ENCODE measurements at places on chromosomes 1 and 21. TPM values are rescaled to one million over a fixed set of nuclear protein-coding genes. Genes with fewer than 3 reads are reported as not detected.

GRCh38 chr1:49190138-49190537 is 413.4 kb upstream of the BEND5 start:
- no peak for DNase-seq

- no peak for DNase-seq
Measured at GRCh38 chr1:238119861-238120260, 229.1 kb upstream of the ZP4 start.

DNA sequence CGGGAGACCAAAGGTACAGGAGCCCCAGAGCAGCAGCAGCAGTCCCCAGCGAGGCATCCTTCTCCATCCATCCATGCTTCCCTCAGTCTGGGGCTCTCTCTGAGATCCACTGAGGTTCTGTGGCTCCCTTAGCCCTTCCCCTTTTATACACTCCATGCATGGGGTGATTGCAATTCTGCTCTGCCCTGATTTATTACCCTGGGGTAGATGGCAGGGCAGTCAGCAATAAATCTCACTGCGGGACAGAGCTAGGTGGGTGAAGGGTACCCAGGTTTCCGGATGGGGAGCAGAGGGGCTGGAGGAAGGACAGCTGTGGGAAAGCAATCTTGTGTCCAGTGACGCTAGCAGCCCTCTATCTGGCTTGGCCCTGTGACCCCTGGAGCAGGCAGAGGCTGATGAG is at the start of gene REN:
TSS of gene REN (minus strand) at position 119 of the 400 bp plus-strand sequence. CDS start at position 75, 44 bp downstream.
- no peak for DNase-seq

The RAD54L gene
- total RNA-seq: 0.97 TPM

- no peak for DNase-seq
Measured at GRCh38 chr1:66834926-66835325, 33.9 kb upstream of the INSL5 start.

Measured in cardiac septum (tissue), 1 donor.